B cell (primary cell): ENCODE measurements at places on chromosomes 7 and 10.
A peak's percentile ranks its signal among the peaks of the same experiment; 100 is the strongest.

DNA sequence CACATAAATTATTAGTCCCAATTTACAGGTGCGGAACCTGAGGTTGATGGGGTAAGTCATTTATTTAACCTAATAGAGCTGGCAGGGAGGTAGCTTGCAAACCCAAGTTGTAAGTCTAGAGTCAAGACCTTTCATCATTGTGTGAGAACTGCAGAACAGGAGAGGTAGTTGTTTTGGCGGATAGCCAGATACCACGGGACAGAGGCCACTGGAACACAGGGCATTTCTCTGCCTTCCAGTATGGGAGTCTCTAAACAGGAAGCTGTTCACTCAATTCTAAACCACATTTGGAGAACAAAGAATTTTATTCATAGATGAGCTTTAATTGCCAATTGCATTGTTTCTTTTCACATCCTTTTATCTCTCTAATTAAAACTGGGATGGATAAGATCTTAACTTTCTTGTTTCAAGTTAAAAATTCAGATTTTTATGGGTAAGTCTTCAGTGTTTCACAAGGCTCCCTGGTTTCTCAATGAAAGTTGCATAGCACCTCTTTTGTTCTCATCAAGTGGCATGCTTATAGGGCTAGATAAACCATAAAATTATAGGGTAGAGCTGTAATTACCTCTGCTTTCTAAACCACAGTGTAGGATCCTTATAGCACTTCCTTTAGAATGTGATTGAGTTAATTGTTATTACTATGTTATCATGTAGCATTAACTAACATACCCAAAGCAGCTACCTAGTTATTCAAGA lies 489.0 kb downstream of the GATA3 start:
- no peak for DNase-seq

GRCh38 chr10:89414879-89415821 lies 782 bp downstream of the IFIT5 start:
- peak; percentile 80 for DNase-seq

DNA sequence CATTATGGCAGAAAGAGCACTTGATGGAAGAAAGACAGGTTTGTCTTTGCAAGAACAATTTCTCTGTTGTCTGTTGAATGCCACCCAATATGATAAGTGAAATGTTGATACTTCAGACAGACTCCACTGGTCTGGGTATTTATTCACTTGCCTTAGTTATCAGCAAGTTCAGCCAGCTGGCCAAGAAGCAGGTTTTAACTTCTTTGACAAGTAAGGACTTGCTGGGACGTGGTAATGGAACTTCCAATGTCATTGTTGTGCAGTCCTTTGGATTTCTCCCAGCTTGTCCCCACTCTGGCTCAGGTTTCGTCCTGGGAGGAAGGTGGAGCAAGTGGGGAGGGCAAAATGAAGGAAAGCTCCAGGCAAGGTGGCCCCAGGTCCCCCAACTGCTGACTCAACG lies 497.4 kb downstream of the RPS24 start:
- no peak for DNase-seq

DNA sequence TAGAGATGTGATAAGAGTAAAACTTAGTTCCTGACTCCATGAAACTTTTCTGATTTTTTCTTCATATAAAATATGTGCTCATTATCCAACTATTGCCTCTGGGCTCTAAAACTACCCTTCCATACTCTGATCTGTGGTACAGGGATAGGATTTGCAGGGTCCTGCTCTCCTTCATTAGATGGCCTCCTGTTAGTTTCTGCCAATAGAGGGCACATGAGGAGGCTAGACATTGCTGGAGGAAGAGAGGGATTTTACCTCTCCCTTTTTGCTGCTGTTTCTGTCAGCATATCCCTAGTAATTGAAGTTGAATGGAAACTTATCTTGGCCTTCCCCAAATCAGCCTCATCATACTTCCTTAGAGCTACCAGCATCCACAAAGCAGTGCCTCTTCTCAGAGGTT lies 269.4 kb downstream of the NXPH1 start:
- DNase-seq = no peak
